Activated naive CD4-positive, alpha-beta T cell treated with Interleukin-2 at 50 U/mL for 16 hours (primary cell): ENCODE measurements at places on chromosomes 6 and 20.

DNA sequence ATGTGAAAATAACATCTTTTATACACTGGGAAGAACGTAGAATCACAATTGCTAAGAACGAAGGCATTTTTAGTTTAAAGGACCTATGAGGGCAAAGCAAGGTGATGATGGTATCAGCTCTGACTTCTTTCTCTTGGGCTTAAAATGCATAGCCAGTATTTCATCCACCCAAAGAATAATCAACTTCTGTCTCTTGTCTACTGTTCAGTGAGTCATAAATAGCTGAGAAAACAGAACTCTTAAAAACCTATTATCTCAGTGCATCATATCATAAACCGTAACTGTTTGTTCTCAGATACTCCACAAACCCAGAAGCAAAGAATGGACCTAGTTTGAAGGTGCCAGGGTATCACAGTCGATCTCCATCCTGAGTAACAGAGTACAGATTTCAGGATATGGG, 5.2 kb downstream of the PHF10 start:
- DNase-seq, result no peak

DNA sequence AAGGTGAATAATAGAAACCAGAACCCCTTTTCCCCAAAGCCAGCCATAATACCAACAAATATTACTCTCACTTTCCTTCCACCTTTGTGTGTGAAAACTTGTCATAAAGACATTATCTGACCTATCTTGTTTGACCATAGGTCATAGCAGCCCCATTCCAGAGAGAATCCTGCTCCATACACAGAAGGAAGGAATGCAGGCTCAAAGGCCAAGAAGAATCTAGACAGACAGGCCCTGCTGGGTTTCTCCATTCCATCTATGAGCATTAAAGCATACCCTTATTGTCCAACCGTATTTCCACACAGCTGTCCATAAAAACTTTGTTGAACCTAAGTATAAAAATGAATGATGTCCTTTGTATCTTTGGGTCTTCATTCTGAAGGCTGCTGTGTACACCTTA, 40.7 kb upstream of the KCNK5 start:
- DNase-seq, result no peak

- DNase-seq, result no peak
Observed at GRCh38 chr20:58702161-58702510, 9.5 kb downstream of the NPEPL1 start.

DNA sequence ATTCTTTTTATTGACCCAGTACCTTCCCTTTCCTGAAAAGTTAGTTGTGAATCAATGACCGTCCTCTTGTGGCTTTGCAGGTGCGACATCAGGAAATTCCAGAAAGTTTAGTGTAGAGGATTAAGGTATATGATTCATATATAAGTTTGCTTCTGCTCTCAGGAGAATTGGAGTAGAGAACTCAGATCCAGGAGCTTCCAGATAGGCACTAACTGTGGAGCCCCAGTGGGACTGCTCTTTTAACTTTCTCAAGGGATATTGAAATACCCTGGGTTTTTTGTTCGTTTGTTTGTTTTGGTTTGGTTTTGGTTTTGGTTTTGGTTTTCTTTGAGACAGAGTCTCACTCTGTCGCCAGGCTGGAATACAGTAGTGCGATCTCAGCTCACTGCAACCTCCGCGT, 9.5 kb downstream of the TAAR2 start:
- no peak for DNase-seq
